ENCODE measurements at places on chromosomes 6 and 20.

- DNase-seq = no peak
These were observed 23.8 kb downstream of the MANEA start for GRCh38 chr6:95601133-95601532.

GRCh38 chr20:50569864-50570836 is 60.0 kb downstream of the PTPN1 start:
- no peak for DNase-seq

DNA sequence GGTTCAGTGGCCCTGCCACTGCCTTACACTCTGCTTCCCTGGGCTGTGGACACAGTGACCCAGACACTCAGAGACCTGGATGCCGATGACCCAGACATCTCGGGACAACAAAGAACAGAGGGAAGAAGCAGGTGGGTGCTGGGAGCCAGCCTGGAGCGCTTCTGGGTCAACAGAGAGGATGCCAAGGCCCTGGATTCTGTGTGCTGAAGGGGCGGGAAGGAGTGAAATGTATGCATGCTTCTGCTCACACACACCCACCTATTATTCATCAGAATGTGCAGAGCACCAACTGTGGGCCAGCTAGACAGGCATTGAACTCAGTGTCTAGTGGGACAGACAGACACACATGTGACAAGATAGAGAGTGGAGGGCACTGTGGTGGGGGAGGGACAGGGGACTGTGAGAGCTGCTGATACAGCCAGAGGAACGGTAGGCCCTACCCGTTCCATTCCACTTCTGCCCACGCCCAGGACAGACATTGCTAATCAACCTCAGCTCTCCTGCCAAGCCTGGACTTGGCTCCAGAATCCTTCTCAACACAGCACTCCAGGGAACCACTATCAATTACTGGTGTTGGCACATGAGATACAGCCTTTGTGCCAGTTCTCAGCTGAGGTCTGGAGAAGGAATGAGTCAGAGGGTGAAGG is 20.2 kb downstream of the KCNK15 start:
- DNase-seq = no peak

- peak; percentile 9 for DNase-seq
These were observed 111.0 kb upstream of the TFAP2D start for GRCh38 chr6:50602292-50602691.

GRCh38 chr6:25788305-25788922 is 33.9 kb downstream of the SLC17A4 start:
- DNase-seq = no peak

DNA sequence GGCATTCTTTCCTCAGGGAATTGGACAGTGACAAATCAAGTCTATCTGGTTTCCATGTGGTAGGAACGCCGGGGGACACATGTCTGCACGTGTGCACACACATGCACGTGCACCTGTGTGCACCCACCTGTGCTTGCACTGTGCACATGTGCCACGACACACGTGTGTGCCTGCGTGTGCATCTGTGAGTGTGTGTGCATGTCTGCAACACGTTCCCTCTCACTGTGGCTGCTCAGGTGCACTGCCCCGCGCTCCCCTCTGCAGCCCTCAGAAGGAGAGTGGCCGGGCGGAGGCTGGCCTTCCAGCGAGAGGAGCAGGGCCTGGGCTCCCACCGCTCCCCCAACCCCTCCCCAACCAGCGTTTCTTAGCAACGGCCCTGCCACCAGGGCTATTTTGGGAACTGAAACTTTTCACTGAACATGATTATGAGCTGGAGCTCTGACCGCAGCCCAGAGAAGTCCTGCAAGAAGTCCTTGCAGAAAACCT is 147.8 kb downstream of the PHACTR3 start:
- no peak for DNase-seq

Data from astrocyte of the cerebellum (primary cell).